ENCODE measurements at places on chromosomes 3 and 15. TPM values are rescaled to one million over a fixed set of nuclear protein-coding genes. Genes with fewer than 3 reads are reported as not detected.

GOLGA6L2 gene
- 4.2 TPM for total RNA-seq

GRCh38 chr3:186849374-186849975 is 7.0 kb downstream of the ADIPOQ start:
- H3K4me3 ChIP-seq: no peak overlapping the region
- no peaks in the 10 kb centered on the region for H3K27me3 ChIP-seq
- DNase-seq: no peak
- no peak overlapping the region for H3K27ac ChIP-seq

DNA sequence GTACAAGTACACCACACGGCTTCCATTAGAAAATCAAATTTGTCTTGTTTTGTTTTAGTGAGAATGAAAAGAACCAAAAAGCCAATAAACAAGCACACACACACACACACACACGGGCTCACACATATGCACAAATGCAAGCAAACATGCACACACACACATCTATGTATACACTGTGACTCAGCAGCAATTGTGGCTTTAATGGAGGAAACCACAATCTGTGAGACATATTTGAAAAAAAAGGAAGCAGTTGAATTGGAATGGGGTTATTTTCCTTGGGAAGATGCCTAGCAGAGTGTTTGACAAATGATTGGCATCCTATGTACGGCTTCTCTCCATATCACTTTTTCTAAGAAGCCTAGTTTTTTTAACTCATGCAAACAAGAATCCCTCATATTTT is 201.1 kb upstream of the ARRDC4 start:
- no peaks in the 10 kb centered on the region for H3K36me3 ChIP-seq
- H3K4me3 ChIP-seq: no peak overlapping the region
- H3K27me3 ChIP-seq: no peaks in the 10 kb centered on the region
- H3K4me1 ChIP-seq: no peaks in the 10 kb centered on the region
- no peak overlapping the region for H3K27ac ChIP-seq

GRCh38 chr15:66014635-66015182 is 145.4 kb downstream of the RAB11A start:
- DNase-seq: no peak
- no peak overlapping the region for H3K27ac ChIP-seq
- no peaks in the 10 kb centered on the region for H3K4me1 ChIP-seq
- H3K27me3 ChIP-seq: no peaks in the 10 kb centered on the region

DNA sequence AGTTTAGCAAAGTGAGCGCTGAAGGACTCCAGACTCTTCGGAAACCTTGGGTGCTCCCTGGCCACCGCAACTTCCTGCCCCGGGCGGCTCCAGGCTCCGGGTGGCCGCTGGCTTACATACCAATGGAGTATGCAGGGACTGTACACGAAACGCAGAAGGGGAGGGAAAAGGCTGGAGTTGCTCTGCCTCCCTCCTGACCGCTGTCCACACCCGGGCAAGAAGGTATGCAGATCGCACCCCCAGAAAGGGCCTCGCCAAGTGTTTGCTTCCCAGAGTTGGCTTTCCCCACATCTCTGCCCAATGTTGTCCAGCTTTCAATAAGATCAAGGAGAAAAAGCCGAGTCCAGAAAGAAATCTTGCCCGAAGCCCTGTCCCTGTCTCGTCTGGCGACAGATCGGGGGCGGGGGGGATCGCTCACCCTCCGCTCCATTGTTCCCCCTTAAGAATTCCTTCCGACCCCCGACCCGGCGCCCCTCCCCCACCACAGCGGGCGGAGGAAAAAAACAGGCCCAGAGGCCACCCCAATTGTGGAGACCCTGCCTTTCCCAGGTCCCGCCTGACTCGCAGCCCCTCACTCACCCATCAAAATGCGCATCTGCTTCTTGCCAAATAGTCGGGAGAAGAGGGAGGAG is 533 bp downstream of the ARF4 start:
- H3K27ac ChIP-seq: peak overlapping the region; percentile 92
- peak; percentile 75 for DNase-seq
- peak overlapping the region; percentile 91 for H3K4me3 ChIP-seq
- peaks cover 48% of the 10 kb centered on the region for H3K4me1 ChIP-seq
- H3K27me3 ChIP-seq: no peaks in the 10 kb centered on the region

DNA sequence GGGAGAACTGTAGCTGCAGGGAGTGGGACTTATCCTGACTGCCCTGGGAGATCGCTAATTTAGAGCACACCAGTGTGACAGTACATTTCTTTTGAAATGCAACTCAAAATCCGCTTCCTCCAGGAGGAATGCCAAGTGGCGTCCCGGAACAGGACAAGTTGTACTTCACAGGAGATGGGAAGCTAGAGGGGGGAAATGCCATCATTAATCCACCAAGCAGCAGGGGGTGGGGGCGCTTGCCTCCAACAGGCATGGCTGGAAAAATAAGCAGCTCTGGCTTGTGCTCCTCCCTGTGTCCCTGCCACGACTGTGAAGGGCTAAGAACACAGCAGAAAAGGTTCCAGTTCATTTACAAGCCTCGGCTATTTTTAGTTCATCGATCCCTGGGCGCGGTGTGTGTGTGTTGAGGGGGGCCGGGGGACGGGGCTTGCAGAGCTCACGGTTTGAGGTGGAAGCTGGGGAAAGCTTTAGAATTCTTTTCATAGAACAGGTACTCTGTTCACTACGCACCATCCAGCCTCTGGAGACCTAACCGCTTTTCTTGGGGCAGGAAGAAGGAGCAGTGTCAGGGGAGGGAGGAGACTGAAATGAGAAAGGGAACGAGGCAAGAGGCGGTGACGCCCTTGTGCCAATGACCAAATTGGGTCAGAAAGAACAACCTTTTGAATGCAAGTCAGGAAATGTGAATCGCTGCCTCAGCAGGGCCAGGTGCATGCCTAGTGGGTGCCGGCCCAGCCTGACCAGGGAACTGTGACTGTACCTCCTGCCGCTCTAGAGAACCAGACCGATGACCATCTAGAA is 51.8 kb upstream of the DGKG start:
- H3K4me1 ChIP-seq: peaks cover 14% of the 10 kb centered on the region
- peak; percentile 78 for DNase-seq
- no peaks in the 10 kb centered on the region for H3K36me3 ChIP-seq
- peak overlapping the region; percentile 55 for H3K27ac ChIP-seq

GRCh38 chr3:143103652-143104051 is 15.9 kb upstream of the CHST2 start:
- no peak overlapping the region for H3K27ac ChIP-seq
- no peak overlapping the region for H3K4me3 ChIP-seq
- no peak for DNase-seq
- H3K36me3 ChIP-seq: no peaks in the 10 kb centered on the region
- no peaks in the 10 kb centered on the region for H3K27me3 ChIP-seq
- H3K4me1 ChIP-seq: no peaks in the 10 kb centered on the region

Measured in testis (tissue), 5 donors.